Activated T-cell treated with anti-CD3 and anti-CD28 coated beads, Interleukin-2, amount 50 U/mL, for 24 hours (primary cell): ENCODE measurements at places on chromosomes 4 and X.

DNA sequence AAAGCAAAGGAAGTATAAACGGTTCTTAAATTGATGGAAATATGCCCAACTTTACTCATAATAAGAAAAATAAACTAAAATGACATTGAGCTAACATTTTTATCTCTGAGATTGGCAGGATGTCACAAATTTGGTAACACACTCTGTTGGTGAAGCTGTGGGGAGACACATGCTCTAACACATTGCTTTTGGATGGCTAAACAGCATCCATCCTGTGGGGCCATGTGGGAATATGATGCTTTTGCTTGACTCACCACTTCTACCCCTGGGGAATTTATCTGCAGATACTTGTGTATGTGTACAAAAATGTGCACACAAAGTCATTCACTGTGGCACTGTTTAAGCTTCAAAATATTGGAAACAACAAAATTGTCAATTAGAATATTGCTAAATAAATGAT, 100.2 kb downstream of the ANAPC4 start:
- DNase-seq = no peak

DNA sequence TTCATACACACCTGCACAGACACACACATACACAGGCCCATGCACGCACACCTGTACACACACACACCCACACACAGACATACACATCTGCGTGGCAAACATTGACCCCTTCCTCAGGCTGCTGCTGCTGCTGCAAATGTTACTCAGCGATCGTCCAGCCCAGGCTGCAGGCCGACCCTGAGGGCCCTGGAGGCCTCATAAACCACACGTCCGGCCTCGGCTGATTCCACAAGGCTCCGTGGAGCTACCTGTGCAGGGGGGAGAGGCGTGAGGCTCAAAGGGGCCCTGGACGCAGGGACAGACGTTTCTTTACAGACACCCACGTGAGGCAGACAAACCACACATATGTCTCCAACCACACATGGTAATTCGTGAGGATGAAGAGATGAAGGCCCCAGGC, 53.9 kb upstream of the PPP2R3B start:
- DNase-seq = no peak

- no peak for DNase-seq
Measured at GRCh38 chr4:69122476-69122875, 26.2 kb downstream of the UGT2B7 start.

DNA sequence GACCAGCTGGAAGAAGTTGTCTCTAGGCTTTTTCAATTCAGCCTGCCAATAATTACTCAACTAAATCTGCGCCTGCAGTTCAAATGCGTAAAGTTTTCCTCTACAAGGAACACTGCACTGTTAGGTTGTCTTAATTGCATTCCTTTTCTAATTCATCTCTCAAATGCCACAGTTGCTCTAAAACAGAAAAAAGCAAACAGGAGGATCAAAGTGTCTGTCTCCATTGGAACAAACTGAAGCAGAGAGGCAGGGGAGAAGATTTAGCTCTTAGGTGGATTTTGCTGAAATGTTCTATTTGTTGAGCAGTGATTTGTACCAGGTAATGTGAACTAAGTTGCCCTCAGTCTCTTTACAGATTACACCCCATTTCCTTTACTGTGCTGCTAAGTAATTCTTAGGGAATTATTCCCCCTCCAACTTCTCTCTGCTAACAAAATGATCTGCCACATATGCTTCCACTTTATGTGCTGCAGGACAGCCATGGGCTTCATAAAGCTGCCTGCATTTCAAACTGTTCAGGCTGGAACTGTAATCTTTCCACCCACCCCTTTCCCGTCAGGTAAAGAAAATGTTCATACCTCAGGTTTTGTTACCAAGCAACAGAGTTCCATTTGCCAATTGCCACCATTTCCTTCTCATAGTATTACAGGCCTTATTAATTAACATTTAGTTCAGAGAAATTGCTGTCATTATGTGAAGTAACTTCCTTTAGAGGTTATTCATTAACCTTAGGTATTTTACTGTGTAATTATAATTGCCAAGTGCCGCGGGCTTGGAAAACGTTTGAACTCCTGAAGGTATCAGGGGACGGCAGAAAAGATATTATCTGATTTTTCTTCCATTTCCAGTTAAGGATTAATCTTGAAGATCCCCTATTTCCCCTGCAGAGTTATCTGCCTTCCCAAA, 149.3 kb downstream of the SPRY1 start:
- no peak for DNase-seq

DNA sequence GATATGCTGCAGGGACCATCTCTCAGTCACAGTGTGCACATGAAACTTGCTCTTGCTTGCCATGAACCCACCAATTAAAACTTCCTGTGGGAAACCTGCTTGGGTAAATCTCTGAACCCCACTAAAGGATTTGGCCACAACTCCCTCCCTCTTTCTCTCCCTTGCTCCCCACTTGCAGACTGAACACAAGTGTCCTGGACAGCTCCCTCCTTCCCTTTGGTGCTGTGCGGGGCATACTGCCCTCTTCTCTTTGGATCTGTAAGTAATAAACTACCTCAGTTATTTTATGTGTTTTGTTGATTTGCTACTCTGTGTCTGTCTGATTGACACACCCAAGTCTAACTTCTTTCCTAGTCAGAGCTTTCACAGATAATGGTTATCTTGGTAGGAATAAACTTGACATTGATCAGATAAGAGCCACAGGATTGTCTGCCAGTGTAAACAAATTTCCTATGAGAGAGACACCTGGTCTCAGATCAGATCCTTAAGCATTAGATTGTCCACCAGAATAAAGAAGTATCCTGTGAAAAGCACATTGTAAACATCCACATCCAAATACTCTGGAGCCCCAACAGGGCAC, 41.8 kb downstream of the SULT1E1 start:
- DNase-seq = no peak

GRCh38 chr4:73576381-73576780, 43.9 kb downstream of the RASSF6 start:
- no peak for DNase-seq

- no peak for DNase-seq
Measured at GRCh38 chr4:113053883-113054282, 4.4 kb downstream of the ANK2 start.

- DNase-seq = no peak
Measured at GRCh38 chr4:110669663-110670062, 46.8 kb upstream of the PITX2 start.

DNA sequence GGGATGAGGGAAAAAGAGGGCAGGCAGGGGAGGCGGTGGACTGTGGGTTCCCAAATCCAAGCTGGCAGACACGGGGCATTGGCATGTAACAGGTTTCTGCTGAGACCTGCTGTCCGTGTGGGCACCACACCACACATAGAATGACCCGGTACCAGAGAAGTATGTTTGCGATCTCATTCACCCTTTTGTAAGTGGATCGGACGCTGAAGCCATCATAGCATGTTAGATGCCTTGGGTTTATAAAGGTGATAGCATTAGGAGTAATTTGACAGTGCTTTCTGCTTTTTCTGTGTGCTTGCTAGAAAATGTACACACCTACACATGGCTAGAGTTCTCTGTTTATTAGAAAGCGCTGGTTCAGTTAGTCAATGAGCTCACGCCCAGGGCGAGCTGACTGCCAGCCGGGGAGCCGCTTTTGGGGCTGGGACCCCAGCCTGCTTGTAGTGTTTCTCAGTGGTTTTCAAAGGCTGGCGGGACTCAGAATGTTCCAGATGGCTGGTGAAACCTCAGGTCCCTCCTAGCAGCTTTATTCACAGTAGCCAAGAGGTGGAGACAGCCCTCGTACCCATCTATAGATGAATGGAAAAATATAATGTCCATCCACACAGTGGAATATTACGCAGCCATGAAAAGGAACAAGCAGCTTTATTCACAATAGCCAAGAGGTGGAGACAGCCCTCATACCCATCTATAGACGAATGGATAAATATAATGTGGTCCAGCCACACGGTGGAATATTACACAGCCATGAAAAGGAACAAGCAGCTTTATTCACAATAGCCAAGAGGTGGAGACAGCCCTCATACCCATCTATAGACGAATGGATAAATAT, 579 bp downstream of the IL3RA start:
- no peak for DNase-seq
